ENCODE measurements at places on chromosomes 13 and 19. TPM values are rescaled to one million over a fixed set of nuclear protein-coding genes. Genes with fewer than 3 reads are reported as not detected.

DNA sequence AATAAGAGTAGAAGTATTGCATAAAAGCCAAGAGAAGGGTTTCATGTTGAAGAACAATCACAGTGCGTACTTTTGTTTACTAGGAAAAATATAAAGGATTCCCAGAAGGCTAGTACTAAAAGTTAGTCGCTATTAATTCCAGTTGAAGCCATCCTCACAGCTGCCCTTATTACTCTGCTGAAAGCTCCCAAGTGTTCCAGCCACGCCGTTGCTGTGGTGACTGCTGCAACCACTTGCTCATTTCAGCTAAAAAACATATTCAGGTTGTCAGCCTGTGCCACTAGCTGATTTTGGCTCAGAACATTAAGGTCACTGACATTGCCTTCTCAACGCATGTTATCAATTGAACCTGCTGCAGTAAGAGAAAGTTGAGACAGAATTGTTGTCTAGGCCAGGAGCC is 87.1 kb upstream of the FNDC3A start:
- H3K27me3 ChIP-seq = no peaks in the 10 kb centered on the region
- no peak for DNase-seq
- no peak overlapping the region for H3K4me3 ChIP-seq
- H3K36me3 ChIP-seq = no peaks in the 10 kb centered on the region

GRCh38 chr13:78035500-78035899 is 116.9 kb upstream of the EDNRB start:
- no peaks in the 10 kb centered on the region for H3K4me1 ChIP-seq
- no peaks in the 10 kb centered on the region for H3K36me3 ChIP-seq
- H3K27ac ChIP-seq = no peak overlapping the region
- H3K4me3 ChIP-seq = no peak overlapping the region
- H3K27me3 ChIP-seq = no peaks in the 10 kb centered on the region

GRCh38 chr13:34028496-34029442 is 210.8 kb downstream of the RFC3 start:
- no peaks in the 10 kb centered on the region for H3K4me1 ChIP-seq
- H3K27me3 ChIP-seq = no peaks in the 10 kb centered on the region
- no peak for DNase-seq
- no peak overlapping the region for H3K27ac ChIP-seq

DNA sequence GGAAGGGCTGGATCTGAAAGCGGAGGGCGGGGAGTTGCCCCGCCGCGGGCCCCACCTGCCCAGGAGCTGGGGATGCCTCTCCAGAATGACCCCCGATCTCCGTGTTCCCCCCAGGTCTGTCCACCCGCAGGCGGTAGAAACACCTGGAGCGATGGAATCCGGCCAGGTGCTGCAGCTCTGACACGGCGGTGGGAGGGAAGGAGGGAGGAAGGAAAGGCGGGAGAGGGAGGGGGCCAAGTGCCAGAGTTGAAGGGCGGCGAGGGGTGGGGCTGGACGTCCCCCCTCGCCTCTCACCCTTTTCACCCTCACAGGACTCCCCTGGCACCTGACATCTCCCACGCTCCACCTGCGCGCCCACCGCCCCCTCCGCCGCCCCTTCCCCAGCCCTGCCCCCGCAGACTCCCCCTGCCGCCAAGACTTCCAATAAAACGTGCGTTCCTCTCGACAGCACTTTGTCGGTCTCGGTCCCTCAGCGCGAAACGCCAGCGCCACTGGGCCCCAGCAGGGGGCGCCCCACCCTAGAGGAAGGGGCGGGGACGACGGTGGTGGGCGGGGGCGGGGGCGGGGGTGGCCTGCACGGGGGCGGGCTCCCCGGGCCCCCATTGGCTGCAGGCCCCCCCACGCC is 337 bp upstream of the FXYD7 start:
- DNase-seq = no peak
- no peak overlapping the region for H3K4me3 ChIP-seq
- H3K27me3 ChIP-seq = no peaks in the 10 kb centered on the region

- no peaks in the 10 kb centered on the region for H3K36me3 ChIP-seq
- H3K27me3 ChIP-seq = no peaks in the 10 kb centered on the region
- no peaks in the 10 kb centered on the region for H3K4me1 ChIP-seq
- no peak overlapping the region for H3K4me3 ChIP-seq
- H3K27ac ChIP-seq = no peak overlapping the region
These were observed 92.8 kb upstream of the TPP2 start for GRCh38 chr13:102504002-102504401.

DNA sequence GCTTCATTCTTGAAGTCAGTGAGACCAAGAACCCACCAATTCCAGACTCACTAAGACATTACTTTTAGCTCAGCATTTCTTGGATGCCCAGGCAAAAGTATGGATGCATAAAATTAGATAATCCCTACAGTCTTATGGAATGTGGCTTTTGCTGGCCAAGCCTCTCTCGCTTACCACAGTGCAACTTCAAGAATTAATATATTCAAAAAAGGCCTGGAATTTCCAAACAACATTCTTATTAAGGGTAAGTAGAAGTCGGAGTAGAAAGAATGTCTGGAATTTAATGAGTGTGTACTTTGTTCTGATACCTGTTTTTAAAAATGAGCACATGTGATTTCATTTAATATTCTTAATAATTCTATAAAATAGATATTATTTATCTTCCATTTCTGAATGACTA is 302.4 kb upstream of the TMTC4 start:
- no peaks in the 10 kb centered on the region for H3K36me3 ChIP-seq
- no peaks in the 10 kb centered on the region for H3K4me1 ChIP-seq
- H3K27me3 ChIP-seq = peaks cover 3% of the 10 kb centered on the region

The TEAD2 gene
- 50.5 TPM for polyA plus RNA-seq

Data from heart right ventricle (tissue), 16 donors.